ENCODE measurements at places on chromosomes 1 and 21.

GRCh38 chr1:48596046-48596445 lies 124.0 kb upstream of the SPATA6 start:
- peak; percentile 46 for DNase-seq

- peak; percentile 14 for DNase-seq
Measured at GRCh38 chr21:20443558-20444155, 554.6 kb upstream of the NCAM2 start.

- no peak for DNase-seq
Measured at GRCh38 chr1:206551986-206552326, 44.6 kb downstream of the RASSF5 start.

GRCh38 chr1:35708441-35708921 lies 10.2 kb downstream of the C1orf216 start:
- no peak for DNase-seq

DNA sequence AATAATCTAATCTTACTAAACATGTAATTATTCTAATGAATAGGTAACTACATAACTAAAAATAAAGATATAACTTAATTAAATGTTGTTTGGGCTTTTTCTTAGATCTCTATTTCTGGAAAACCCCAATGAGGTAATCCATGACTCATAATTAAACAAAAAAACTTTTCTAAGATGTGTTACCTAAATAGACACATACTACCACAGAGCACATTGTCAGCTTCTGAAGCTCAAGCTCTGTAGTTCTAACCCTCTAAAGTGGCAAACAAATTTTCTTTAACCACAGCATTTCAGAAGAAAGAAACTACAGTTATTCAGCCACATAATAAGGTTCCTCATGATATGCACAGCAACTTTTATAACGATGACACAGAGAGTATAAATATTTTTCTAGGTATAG lies 4.2 kb downstream of the OR6K3 start:
- peak; percentile 34 for DNase-seq

DNA sequence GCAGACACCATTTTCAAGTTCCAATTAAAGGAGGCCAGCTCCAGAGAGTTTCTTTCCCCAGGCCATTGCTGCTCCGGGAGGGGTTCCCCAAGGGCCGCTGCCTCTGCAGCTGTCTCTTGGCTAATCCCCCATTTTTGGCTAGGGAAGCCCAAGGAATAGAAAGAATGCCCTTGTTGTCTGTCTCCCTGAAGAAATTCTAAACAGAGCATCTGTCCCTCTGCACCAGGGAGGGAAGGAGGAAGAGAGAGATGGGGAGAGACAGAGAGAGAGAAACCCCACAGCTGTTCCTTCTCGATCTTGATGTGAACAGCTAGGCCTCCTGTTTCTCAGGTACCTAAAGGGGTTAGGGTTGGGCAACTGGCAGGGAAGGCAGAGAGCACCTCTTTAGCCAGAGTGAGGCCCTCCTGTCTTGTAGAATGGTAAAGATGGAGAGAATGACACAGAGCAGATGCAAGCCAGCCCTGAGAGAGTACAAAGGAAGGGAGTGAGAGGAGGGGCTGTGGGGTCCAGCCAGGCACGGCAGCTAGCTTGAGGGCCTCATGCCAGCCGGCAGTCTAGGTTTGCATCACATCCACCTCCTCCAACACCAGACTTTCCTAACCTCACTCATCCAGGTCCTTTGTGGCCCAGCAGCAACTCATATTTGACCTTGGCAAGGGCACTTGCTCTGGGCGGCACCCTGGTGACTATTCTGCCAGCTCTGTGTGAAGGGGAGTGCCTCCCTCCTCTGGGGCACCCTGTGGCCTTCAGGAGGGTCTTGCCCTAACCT lies 13.1 kb downstream of the OPTC start:
- peak; percentile 21 for DNase-seq

GRCh38 chr1:115192200-115192767 lies 103.0 kb upstream of the TSPAN2 start:
- no peak for DNase-seq

- DNase-seq = peak; percentile 44
Measured at GRCh38 chr1:2132222-2133038, 62.1 kb downstream of the FAAP20 start.

Data from kidney glomerular epithelial cell (primary cell).